Liver (tissue), 10 donors: ENCODE measurements at places on chromosomes 12 and 14.
A peak's percentile ranks its signal among the peaks of the same experiment; 100 is the strongest.

GRCh38 chr12:65953631-65954030 is 129.3 kb downstream of the HMGA2 start:
- DNase-seq = no peak

DNA sequence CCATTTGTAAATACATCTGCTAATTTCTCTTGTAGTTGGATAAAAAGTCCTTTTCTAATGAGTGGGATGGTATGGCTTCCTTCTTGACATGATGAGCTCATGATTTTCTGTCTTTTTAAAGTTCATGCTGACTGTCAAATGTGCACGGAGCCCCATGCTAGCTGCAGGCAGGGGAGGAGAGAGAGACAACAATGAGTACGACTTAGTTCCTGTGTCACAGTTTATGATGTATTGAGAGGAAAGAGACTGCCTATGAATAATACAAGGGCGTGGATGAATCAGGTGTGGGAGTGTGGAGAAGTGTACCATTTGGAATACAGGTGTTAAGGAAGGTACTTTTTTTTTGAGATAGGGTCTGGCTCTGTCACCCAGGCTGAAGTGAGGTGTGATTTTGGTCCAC is 10.7 kb upstream of the TBC1D30 start:
- no peak for DNase-seq

DNA sequence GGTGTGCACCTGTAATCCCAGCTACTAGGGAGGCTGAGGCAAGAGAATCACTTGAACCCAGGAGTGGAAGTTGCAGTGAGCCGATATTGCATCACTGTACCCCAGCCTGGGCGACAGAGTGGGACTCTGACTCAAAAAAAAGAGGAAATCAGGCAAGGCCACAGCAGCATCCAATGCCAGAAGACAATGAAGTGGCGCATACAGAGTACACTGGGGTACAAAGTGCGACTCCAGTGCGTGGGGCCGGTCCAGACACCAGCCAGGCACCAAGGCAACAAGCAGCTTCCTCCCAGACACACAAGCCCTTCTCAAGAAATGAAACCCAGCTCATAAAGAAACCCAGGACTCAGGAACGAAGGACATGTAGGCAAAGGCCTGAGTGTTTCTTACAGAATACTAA is 28.2 kb downstream of the TTC7B start:
- no peak for DNase-seq

DNA sequence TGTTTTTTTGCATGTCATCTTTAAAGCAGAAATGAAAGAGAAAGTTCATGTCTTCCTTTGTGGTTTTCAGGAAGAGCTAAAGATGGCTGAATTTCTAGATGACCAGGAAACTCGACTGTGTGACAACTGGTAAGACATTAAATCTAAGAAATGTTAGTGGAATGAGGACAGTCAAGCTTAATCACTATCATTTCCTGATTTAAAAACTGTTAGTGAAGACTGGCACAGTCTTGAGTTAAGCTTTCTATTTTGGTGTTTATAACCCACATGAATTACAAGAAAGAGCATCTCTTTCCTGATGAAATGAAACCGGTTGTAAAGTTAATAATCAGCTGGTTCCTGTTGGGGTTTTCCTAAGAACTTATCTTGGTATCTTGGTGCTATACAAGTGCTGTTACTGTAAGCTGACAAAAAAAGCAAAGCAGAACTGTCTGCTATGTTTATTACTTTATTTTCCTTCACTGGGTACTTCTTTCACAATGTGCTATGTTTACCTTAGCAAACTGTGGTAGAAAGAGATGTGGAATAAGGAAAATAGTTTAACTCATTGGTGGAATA is 5.2 kb downstream of the TRAFD1 start:
- no peak for DNase-seq

- no peak for DNase-seq
Measured at GRCh38 chr14:76259029-76259735, 107.5 kb downstream of the GPATCH2L start.

DNA sequence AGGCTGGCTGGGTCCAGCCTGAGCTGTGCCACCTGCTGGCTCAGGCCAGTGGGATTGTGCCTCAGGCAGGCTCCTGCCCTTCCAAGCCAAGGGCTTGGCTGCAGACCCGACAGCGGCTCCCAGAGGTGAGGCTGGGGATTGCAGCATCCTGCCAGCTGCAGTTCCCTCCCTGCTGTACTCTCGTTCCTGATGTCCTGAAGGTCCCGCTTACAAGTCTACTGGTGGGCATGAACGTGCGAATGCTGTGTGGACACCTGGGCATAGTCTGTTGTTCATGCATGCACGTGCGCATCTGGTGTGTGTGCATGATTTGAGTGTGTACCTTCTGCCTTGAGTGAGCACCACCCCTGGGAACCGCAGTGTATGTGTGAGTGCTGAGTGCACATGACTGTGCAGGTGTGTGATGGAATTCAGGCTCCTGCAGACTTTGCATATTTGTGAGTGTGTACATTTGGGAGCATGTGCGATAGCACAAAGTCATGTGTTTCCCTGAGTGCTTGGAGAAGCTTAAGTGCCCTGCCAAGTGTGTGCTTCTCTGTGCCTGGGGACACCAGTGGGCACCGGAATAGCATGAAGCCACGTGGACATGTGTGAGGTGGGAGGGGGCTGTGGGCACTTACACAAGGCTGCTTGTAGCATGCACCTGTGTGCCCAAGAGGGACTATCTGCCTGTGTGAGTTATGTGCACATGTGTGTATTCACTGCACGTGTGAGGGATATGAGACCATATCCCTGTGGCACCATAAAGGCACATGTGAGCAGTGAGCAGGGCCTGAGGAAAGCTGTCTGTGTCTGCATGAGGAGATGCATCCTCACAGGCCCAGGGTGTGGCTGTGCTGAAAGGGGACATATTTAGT is 19.3 kb upstream of the KRT7 start:
- DNase-seq = peak; percentile 73

- no peak for DNase-seq
Measured at GRCh38 chr12:96208801-96209549, 14.8 kb downstream of the ELK3 start.

- DNase-seq = no peak
Measured at GRCh38 chr12:131098178-131098981, 144.7 kb downstream of the ADGRD1 start.

GRCh38 chr12:18706798-18707197 is 31.0 kb downstream of the PLCZ1 start:
- no peak for DNase-seq

GRCh38 chr14:58709949-58710348 is 72.2 kb downstream of the DACT1 start:
- no peak for DNase-seq

- DNase-seq = peak; percentile 45
Measured at GRCh38 chr12:52949413-52950331, 754 bp downstream of the KRT18 start.

DNA sequence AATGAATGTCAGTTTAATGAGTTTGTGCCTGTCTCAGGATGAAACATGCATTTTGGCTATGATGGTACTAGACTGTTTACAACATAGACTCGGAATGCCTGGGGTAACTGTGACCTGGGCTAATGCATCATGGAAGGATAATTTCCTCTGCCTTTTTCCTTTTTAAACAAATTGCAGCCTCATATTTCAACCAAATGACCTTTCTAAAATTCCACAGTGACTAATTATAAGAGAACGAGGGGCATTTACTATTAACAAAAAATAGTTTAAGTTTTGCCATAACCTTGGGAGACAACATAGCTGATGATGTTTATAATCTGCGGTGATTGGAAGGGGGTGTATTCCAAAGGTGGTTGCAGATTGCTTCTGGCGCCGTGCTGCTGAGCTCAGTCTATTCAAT is 1140.5 kb downstream of the GALC start:
- no peak for DNase-seq

GRCh38 chr14:29215853-29216252 is 449.3 kb downstream of the FOXG1 start:
- DNase-seq = no peak

- DNase-seq = no peak
Measured at GRCh38 chr12:30506411-30506810, 189.3 kb downstream of the IPO8 start.

DNA sequence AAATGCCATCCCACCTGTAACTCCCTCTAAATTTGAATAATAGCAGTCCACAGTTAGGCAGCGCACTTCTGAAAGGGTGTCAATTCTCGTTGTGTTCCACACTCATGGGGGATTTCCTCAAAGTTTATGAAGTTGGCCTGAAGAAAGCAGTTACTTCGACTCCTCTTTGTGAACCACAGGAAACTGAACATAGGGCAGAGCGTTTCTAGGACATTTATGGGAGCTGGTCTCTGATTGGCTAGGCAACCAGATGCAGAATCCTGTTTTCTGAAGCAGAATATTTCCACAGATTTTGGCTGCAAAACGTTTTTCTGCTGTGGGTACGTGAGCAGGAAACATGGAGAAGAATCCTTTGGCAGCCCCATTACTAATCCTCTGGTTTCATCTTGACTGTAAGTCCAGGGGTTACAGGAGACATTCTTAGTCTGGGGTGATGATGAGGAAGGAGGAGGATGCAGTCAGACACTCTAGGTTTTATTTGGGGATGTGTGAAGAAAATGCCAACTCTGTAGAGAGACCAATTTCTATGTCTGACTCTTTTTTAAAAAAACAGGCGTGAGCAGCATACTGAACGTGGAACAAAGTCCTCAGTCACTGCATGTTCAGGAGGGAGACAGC is 431.5 kb upstream of the OR4E1 start:
- DNase-seq = no peak

- no peak for DNase-seq
Measured at GRCh38 chr14:64220056-64220455, 74.1 kb downstream of the ESR2 start.
